Activated CD8-positive, alpha-beta memory T cell treated with anti-CD3 and anti-CD28 coated beads for 48 hours (primary cell): ENCODE measurements at places on chromosomes 4 and X.

- no peak for DNase-seq
These were observed 27.5 kb upstream of the CBR4 start for GRCh38 chr4:169037506-169037905.

- no peak for DNase-seq
These were observed 25.4 kb upstream of the RASL11B start for GRCh38 chr4:52836678-52837077.

GRCh38 chr4:73675623-73676022, 55.4 kb upstream of the RASSF6 start:
- DNase-seq = no peak

DNA sequence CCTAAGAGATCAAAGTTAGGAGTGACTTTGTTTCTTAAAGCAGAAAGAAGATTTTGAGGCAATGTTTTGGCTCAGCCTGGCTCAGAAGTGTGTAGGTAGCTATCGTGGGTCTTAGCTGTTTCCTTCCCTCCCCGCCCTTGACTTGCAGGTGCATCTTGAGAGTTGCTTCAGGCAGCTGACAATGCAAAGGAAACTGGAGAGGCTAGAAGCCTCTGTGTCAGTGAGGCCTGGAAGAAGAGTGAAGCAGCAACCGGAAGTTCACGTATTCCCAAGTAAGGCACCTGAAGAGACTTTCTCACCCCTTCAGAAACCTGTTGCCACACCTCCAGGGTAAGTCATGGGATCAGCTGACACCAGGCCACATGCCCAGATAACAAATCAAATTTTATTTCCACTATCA, 10.6 kb upstream of the XKRX start:
- DNase-seq = no peak

DNA sequence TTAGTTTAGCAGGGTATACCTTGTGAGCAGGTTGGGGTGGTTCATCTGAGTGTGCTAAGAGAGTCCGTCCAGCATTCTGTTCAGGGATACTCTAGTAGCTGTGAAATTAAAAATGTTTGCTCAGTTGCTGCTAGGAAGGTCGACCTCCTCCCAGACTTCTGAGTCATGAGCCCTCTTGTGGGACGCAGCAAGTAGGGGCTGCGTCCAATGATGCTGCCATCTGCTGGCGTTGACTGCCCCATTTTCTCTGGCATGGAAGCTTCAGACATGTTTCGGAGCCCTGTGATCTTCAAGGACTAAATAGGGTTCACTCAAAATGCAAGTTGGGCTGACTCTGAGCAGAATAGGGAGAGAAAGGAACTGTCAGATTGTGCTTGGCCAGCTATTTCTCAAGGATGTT, 201.0 kb upstream of the ARSJ start:
- peak; percentile 11 for DNase-seq

DNA sequence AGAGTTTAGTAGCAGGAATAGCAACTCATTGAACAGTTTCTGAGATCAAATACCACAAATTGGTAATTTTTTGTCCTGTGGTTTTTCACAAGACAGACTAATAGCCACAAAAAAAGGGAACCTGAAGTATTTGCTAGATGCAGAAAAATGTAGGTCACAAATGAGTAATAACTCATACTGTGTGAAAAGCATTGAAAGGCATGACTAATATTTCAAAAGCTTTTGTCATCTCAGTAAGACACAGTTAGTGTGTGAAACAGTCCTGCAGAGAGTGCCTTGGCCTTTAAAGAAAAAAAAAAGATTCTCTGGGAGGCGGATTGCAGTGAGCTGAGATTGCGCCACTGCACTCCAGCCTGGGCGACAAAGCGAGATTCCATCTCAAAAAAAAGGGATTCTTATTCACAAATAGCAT, 31.4 kb upstream of the SLC25A31 start:
- DNase-seq = no peak

- no peak for DNase-seq
These were observed 100.9 kb upstream of the TBC1D9 start for GRCh38 chr4:140857111-140857510.

DNA sequence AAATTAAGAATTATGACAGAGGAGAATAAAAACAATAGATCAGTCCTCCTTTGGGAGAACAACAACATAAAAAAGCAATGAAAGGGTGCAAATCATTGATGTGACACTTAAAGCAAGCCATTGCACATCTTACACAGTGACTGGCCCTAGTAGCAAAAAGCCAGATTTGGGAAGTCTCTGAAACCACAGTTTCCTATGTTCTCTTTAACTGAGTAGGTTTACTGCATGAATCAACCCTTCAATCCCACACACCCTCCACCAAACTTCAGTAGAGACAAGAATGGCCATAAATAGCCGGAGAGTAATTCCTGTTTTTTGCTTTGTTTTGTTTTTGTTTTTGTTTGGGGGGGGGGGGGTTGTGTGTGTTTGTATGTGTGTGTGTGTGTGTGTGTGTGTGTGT, 180.8 kb downstream of the VEGFC start:
- no peak for DNase-seq

GRCh38 chrX:9318766-9319165, 146.1 kb upstream of the TBL1X start:
- no peak for DNase-seq

GRCh38 chr4:166823126-166823525, 411.2 kb downstream of the SPOCK3 start:
- DNase-seq = no peak

- DNase-seq = no peak
These were observed 112.6 kb downstream of the ANK2 start for GRCh38 chr4:113162089-113162488.

GRCh38 chr4:93334003-93334402, 494.6 kb upstream of the ATOH1 start:
- DNase-seq = no peak

DNA sequence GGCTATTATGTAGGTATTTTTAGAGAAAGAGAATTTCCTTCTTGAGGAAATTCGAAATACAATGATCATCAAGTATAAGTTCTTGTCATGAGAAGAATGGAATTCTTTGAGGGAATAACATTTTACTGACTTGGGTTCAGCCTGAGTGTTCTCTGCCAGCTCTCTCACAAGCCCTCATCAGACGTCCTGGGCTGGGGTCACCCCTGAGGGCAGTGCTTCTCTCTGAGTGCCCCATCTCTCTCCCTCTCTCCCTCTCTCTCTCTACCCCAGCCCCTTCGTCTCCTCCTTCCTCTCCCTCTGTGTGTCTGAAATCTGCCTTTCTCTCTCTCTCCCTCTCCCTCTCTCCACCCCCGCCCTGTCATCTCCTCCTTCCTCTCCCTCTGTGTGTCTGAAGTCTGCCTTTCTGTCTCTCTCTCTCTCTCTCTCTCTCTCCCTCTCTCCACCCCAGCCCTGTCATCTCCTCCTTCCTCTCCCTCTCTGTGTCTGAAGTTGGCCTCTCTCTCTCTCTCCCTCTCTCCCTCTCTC, 241.7 kb upstream of the PSAPL1 start:
- DNase-seq = no peak

DNA sequence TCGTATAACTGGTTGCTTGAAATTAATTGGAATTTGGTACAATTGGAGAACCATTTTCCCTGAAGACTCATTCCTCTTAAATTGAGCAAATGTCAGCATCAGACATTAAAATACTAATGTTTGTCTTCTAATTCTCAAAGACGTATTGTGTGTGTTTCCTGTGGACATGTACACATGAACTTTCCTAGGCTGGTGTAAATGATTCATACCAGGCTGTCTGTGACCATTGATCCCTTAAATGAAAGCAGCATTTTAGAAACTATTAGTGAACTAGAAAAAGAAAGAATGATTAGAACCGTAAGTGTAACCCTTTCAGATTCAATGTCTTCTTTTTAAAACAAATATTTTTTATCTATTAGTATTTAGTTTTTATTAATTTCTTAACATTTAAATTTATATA, 332.9 kb downstream of the PPP3CA start:
- no peak for DNase-seq

- DNase-seq = no peak
These were observed 113.5 kb downstream of the NDST4 start for GRCh38 chr4:114999880-115000279.

- DNase-seq = no peak
These were observed 423.1 kb downstream of the ADAM29 start for GRCh38 chr4:175341203-175341755.

GRCh38 chrX:69546417-69546816, 42.3 kb downstream of the NALF2 start:
- DNase-seq = no peak

GRCh38 chrX:15947648-15948317, 93.2 kb upstream of the AP1S2 start:
- DNase-seq = no peak

- no peak for DNase-seq
These were observed 1.4 kb downstream of the MAMLD1 start for GRCh38 chrX:150364347-150365050.

DNA sequence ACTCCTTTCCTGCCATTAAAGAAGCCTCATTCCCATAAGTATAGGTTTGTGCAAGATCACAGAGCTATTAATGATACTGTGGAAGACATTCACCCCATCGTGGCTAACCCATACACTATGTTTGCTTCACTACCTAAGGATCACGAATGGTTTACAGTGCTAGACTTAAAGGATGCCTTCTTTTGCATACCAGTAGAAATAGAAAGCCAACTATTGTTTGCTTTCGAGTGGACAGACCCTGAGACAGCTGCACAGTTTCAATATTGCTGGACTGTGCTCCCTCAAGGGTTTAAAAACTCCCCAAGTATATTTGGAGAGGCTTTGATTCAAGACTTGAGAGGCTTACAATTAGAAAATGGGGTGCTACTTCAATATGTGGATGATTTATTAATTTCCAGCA, 16.0 kb upstream of the PAPSS1 start:
- no peak for DNase-seq

DNA sequence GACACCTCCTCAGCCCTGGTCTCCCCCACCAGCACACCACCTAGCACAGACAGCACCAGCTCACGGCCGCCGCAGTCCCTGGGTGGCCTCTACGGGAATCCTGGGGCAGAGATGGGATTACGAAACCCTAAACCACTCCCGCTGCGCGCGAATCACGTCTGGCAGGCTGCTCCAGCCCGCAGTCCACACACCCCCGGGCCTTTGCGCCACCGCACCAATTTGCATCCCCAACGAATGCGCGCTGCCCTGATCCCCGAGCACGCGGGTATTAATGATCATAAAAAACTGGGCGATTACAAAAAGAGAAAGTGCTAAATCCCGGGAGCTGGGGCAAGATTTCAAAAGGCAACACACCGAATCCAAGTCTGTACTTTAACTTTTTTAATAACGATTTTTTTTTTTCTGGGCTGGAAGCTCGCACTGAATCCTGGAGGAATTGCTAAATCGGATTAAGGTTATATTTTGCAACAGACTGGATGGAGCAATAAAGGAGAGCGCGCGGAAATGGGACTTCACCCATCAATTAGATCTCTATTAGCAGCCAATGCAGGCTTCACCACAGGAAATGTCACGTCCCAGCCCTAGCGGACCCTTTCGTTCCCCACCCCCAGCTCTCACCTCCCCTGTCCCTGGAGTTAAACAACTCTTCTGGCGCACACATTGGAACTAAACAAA, 69.8 kb upstream of the TMEM33 start:
- DNase-seq = no peak

GRCh38 chr4:174449944-174450785, 72.1 kb downstream of the HPGD start:
- no peak for DNase-seq

DNA sequence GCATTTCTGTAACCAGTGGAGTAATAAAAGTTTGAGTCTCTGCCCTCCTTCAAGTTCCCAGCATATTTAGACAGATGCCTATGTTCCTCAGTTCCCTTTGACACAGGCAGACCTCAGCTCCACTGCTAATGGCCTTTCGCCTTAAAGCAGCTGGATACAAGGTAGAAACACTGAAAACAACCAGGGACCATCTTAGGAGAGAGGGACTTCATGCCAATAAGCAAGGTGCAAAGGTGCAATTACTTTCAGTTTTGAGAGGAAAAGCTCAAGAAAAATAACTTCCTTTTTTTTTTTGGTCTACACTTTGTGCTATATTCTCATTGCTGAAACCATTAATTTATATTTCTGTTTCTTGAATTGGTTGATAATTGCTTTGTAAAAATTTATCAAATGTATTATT, 781.9 kb upstream of the GALNTL6 start:
- no peak for DNase-seq

DNA sequence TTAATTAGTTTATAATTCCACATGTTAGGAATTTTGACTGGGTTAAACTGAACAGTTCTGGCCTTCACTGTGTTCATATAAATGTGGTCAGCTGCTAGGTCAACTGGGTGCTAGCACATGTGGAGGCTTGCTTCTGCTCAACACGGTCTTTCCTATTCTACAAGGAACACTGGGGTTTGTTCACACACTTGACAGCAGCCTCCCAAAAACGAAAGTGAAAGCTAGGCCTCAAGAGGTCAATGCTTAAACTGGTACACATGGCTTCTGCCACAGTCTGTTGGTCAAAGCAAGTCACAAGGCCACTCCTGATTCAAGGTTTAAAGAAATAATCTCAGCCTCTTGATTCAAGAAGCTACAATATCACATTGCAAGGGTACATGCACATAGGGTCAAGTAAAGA, 126.5 kb downstream of the QDPR start:
- no peak for DNase-seq

GRCh38 chr4:170088716-170089115, 1.0 kb downstream of the AADAT start:
- DNase-seq = no peak
